Pancreas (tissue), 10 donors: ENCODE measurements at places on chromosomes 1 and 21. TPM values are rescaled to one million over a fixed set of nuclear protein-coding genes. Genes with fewer than 3 reads are reported as not detected.

CACHD1 gene
- total RNA-seq, result 5.6 TPM

- no peak for DNase-seq
Measured at GRCh38 chr1:223513309-223513708, 120.1 kb downstream of the CCDC185 start.

DNA sequence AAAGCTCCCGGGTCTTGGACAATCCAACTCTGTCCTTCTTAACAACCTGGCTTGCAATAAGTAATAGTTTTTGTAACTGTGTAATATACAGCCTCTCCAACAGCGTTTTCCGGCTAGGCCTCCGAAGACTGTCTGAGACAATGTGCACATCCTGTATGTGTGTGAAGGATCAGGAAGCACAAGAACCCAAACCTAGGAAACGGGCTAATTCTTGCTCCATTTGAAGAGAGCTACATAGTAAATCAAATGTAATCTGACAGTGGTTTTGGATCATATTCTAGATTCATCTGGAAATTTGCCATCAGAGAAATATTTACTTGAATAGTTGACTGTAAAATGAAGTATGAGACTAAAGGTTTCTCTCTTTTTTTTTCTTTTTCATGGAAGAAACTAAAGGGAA lies 1.2 kb downstream of the GPR52 start:
- no peak for DNase-seq

CYP4A22 gene
- not detected for total RNA-seq

- no peak for DNase-seq
Measured at GRCh38 chr1:10022656-10023055, 10.1 kb upstream of the UBE4B start.

BSND gene
- total RNA-seq, result not detected

SYPL2 gene
- 3.3 TPM for total RNA-seq

AVPR1B gene
- 0.28 TPM for total RNA-seq

DNA sequence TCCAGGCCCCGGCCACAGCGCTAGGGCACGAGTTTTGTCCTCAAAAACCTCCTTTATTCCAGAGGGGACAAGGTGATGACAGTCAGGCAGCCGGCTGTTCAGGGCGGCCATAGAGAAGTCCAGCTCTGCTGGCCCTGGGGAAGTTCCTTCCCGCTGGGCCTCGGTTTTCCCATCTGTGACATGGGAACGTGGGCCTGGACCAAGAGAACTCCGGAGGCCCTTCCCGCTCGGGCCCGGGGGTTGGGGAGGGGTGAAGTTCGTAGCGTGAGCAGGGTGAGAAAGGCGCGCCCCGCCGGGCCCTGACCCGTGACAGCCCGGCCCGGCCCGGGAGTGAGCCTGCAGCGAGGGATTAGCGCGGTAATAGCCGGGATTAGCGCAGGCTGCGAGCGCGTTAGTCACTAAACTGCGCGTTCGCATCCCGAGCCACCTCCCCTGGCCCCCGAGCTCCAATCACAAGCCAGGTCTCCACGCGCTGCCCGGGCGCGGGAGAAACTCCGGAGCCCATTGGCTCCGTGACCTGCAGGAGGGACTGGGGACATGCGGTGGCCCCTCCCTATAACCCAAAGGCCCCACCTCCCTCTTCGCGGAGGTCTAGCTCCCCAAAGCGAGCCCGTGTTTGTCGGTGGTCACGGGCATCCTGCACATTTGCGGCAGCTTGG lies 29.8 kb upstream of the PADI2 start:
- no peak for DNase-seq

- peak; percentile 93 for DNase-seq
Measured at GRCh38 chr1:23478896-23479665, 4.9 kb downstream of the ASAP3 start.

GRCh38 chr1:93434088-93434487 lies 13.8 kb upstream of the FNBP1L start:
- no peak for DNase-seq
